ENCODE measurements at places on chromosomes 6 and 20. TPM values are rescaled to one million over a fixed set of nuclear protein-coding genes. Genes with fewer than 3 reads are reported as not detected.

PLCG1 gene
- total RNA-seq = 87.0 TPM

SLC22A2 gene
- total RNA-seq = not detected

BACH2 gene
- total RNA-seq = 0.71 TPM

MYBL2 gene
- 36.1 TPM for total RNA-seq

IL17A gene
- not detected for total RNA-seq

SLC32A1 gene
- not detected for total RNA-seq

CCN2 gene
- 42.9 TPM for total RNA-seq

PSORS1C1 gene
- total RNA-seq = not detected

PRR18 gene
- not detected for total RNA-seq

RBM24 gene
- total RNA-seq = 1.8 TPM

DNA sequence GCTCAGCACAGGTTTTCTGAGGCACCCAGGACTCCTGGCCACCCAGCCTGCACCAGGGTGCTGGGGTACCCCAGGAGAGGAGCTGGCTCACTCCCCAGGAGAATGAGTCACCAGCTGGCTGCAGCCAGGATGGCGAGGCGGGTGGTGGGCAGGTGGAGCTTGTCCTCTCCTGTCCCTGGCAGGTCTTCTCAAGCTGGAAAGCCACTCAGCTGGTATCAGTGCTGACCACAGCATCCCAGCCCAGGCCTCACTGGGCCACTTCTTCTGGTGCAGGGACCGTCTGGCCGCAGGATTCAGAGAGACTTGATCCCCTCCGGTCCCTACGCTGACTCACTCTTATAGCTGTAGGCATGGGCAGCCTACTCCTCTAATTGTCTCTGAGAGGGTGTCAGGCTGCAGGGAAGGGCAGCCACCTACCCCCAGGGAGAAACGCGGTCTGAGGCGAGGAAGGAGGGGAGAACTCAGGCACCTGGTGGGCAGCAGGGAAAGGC lies 22.2 kb downstream of the TFEB start:
- peak; percentile 88 for DNase-seq

GRCh38 chr6:25237579-25237978 lies 41.6 kb upstream of the CARMIL1 start:
- no peak for DNase-seq

DNA sequence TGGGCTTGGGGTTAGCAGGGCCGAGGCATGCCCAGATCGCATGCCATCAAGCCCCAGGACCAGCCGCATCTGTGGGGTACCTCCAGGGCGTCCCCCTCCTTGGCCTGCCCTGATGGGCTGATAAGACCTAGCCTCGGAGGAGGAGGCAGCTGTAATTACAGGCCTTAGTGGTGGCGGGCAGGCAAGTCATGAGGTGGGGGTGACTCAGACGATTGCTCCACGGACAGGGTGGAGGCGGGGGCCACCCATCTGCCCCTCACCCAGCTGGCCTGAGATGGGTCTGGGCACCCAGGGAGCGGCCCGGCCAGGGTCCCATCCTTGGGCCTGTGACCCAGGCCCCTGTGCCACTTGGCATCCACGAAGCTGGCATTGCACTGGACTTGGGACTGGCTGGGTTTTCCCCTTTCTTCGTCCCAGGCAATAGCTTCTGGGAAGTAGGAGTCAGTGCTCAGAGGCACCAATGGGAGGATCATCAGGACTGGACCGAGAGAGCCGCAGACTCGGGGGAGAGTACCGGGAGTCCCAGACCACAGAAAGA lies 57.5 kb downstream of the CEBPB start:
- no peak for DNase-seq

GRCh38 chr20:7744411-7744810 lies 195.8 kb downstream of the HAO1 start:
- no peak for DNase-seq

GRCh38 chr20:32466739-32467505 lies 108.8 kb downstream of the ASXL1 start:
- no peak for DNase-seq

- DNase-seq = no peak
These were observed 25.2 kb downstream of the HLA-A start for GRCh38 chr6:29967379-29968010.

DNA sequence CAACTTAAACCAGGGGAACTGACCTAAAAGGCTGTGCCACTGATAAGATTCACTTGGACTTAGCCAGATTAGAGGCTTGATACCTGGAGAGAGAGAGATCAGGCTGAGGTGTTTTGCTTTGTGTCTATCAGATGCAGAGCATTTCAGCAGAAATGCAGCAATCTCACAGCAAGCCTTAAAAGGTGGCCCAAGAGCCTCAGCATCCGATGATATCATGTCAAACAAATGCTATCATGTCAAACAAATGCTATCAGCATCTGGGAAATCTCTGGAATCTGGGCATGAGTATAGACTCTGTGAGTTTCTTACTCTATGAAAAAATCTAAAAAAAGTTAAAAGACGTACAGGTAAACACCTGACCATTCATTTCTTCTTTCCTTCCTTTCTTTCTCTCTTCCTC lies 718.9 kb downstream of the EYS start:
- no peak for DNase-seq

- no peak for DNase-seq
These were observed 45.0 kb downstream of the LIN28B start for GRCh38 chr6:105001906-105002305.

- peak; percentile 18 for DNase-seq
These were observed 18.7 kb downstream of the SGK1 start for GRCh38 chr6:134299236-134299635.

DNA sequence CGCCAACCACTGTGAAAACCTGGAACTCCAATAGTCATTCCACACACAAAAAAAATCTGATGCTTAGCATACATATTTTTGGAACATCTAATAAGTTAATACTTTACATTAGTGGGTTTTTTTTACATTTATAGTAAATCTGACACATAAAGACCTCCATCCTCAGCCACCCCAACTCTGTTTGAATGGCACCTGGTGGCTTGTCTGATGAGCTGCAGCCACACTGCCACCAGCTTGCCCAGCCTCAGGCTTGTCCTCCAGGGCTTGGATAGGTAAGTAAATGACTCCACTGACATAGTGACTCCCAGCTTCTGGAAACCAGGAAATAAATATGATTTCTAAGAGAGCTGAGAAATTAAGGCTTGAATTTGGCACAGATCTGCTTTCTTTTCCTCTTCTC lies 71.5 kb downstream of the ZNF133 start:
- no peak for DNase-seq

DNA sequence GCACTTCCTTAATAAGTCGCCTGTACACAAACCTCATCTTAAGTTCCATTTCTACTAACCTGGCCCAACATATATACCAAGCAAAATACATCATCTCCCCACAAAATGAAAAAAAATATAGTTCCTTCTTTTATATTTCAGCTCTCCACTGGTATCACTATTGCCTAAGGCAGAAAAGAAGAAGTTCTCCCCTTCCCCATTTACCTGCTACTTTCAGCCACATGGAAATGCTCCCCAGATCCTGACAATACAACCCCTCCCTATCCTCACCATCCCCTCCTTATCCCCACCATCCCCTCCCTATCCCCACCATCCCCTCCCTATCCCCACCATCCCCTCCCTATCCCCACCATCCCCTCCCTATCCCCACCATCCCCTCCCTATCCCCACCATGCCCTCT lies 175.7 kb downstream of the LINC00237 start:
- DNase-seq = no peak

DNA sequence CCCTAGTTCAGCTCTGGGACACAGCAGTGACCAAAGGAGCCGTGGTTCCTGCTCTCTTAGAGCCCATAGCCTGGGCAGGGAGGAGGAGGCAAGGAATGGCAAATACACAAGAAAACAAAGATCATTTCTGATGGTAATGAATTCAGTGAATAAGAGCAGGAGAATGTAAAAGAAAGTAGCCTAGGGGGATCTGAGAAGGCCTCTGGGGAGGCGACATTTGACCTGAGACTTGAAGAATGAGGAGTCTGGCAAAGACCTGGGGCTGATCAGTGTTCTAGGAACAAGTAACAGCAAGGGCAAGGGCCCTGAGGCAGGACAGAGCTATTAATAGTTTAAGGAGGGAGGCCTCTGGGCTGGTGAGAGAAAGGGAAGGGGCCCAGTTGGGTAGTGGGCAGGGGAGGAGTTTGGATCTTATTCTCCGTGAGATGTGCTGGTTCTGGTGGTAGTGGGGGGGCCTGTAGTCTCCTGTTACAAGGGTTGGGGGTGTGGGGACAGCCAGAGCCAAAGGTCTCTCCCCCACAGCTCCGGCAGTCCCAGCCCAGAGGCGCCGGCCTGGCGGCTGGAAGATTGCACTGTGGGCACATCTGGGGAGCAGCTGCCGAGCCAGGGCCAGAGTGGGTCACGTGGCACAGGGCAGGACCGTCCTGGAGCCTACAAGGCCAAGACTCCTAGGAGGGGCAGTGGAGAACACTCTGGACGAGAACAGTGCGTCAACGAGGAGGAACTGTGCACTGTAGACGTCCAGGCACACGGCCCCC lies 9.3 kb upstream of the ID1 start:
- peak; percentile 78 for DNase-seq

- DNase-seq = no peak
These were observed 5.1 kb downstream of the SYNCRIP start for GRCh38 chr6:85637579-85637978.

DNA sequence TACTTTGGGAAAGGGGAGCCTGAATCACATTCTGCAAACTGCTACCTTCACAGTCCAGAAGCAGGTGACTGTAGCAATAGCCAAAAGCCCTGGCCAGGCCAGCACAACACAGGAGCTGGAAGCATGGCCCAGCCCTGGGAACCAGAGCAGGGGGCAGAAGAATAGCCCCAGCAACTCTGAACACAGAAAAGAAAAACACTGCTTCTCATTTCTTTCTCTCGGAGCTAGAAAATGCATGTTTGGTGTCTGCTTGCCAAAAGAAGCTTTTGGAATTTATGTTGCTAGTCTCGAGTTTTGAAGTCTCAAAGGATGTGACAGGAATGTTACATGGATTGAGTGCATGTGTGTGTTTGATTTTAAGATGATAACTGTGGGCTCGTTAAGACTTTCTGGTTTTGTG lies 79.8 kb upstream of the SCAF8 start:
- DNase-seq = no peak

GRCh38 chr6:13794184-13794583 lies 20.2 kb downstream of the MCUR1 start:
- no peak for DNase-seq

- DNase-seq = no peak
These were observed 500.1 kb downstream of the EPM2A start for GRCh38 chr6:145235207-145235606.

DNA sequence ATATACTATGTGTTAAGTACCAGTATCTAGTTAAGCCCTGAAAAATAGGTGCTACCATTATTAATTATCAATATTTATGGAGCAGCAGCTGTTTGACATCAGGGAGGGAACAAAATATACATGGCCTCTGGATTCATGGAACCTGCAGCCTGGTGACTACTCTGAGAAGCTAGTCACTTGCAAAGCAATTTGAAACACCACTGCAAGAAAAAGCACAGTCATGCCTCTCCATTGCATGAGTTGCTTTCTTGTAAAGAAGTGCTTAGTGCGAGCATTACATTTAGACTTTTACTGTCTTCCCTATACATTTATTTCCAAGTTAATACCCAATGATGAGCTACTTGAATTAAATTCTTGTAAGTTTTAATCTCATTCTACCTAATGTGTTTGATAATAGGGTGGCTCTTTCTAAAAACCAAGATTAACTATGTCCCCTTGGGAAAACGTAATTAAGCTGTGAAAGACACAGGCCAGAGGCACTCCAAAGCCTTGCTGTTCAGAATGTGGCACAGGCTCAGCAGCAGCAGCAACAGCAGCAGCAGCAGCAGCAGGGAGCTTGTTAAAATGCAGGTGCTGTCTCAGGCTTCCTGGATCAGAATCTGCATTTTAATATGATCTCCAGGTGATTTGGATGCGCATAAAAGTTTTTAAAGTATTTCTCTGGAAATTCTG lies 83.6 kb downstream of the PFDN4 start:
- no peak for DNase-seq

- no peak for DNase-seq
These were observed 261.8 kb upstream of the QKI start for GRCh38 chr6:163152701-163153100.

DNA sequence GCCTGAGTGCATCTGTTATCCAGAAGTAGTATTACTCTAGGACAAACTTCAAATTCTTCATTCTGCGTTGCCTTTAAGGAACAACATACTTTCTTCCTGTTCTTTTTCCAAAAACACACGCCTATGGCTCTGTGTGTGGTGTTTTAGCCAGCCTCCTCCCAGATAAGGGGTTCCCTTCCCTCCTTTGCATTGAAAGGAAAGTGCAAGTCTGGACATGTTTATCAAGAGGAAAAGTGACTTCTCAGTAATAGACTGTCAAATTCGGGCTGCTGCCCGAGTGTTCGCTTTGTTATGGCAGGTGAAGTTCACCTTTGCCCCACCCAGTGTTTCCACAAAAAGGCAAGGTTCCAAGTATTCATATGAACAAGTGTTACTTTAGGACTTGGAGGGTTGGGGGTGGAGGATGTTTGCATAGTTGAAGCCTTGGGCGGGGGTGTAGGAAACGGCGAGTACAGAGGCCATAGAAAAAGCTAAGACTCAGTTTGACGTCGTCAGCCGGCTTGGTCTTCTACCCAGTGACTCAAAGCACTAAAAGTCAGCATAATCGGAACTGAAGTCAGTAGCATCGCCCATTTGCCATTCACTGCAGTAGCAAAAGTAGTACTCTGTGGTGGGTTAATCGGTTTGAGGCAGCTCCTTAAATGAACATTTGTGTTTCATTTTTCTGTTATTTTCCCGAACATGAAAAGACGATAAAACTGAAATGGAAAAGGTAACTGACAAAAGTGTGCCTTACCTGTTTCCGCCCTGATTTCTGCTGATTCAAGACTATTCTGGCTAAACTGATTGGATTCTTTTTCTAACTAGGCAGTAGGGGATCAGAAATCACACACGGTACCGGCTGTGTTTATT lies 12.5 kb downstream of the PRDM1 start:
- no peak for DNase-seq

DNA sequence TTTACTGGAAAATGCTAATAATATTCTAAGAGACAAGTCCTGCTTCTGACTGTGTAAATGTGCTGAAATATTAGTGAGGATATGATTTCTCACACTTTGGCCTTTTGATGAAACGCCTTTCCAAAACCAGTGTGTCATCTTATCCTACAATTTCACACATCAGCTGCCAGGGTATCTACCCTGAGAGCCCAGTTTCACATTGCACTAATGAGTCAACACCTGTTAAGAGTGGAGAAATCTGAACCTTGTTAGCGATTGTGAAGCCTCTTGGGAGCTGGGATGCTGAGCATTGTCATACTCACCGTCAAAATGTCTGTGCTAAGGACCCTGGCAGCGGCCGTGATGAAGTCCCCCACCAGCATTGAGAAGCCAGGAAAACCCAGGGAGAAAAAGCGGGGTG lies 166.0 kb downstream of the RALGAPA2 start:
- DNase-seq = peak; percentile 57

DNA sequence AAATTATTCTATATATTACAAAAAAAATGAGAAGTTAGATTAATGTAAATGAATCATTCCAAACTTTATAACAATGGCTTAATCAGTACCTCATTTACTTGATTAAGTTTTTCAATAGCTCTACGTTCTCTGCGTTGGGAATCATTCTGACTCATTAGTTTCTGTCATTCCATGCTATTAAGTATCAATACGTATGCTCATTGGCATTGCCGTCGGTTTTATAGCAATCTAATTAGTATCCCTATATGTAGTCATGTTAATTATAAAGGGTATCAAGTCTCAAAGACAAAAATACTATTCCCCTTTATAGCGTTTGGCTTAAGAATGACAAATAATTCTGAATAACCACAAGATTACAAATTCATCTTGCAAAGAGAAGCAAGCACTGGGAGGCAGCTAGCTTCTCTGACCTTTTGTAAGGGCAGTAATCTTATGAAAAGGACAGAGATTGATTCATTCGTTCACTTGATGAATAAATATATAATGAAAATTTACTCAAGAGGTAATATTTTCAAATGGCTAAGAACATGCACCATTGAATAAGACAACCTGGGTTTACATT lies 41.8 kb downstream of the OLIG3 start:
- no peak for DNase-seq

- DNase-seq = no peak
These were observed 58.0 kb downstream of the RIPOR3 start for GRCh38 chr20:50633361-50633760.
